ENCODE measurements at places on chromosomes 1 and 21. TPM values are rescaled to one million over a fixed set of nuclear protein-coding genes. Genes with fewer than 3 reads are reported as not detected.

- no peak for DNase-seq
These were observed 230.8 kb upstream of the CACYBP start for GRCh38 chr1:174768949-174769348.

GRCh38 chr1:53525595-53525994, 66.4 kb downstream of the DMRTB1 start:
- DNase-seq: no peak

- no peak for DNase-seq
These were observed 31.0 kb downstream of the TENT5C start for GRCh38 chr1:117636637-117637425.

DNA sequence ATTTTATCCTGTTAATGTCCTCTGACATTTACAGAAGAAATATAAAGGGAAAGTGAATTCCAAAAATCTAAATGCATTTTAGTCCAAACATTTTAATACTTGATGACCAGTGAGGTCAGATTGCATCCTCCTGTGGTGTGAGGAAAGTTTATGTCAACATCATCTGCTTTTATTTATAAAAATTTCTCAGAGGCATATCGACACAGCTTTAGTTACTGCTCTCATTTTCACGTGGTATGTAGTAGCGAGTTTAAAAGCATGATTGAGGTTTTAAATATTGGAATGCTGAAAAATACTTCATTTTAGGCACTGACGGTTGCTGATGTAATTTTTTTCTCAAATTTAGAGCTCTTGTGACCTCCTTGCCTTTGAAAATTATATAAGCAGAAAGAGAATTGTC, 234.8 kb downstream of the HMCN1 start:
- DNase-seq: no peak

DNA sequence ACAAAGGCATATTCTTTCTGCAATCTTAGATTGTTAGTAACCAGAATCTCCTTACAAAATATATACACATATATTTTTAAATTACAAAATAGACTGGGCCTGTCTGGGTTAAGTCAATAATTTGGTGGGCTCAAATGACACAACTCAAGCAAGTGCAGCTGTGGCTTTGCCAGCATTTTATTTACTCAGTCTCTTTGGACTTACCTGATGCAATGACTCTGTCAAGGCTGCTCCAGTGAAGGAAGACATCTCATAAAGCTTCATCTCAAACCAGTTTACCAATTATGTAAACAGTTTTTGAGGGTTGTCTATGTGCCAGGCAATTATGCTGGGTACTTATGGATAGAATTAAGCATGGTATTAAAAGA, 22.8 kb upstream of the ABCA4 start:
- DNase-seq: no peak

GRCh38 chr1:41238311-41238988, 3.7 kb downstream of the SCMH1 start:
- no peak for DNase-seq

- no peak for DNase-seq
These were observed 288.5 kb downstream of the NFIA start for GRCh38 chr1:61370913-61371279.

- DNase-seq: no peak
These were observed 32.6 kb downstream of the PDE9A start for GRCh38 chr21:42685954-42686500.

DNA sequence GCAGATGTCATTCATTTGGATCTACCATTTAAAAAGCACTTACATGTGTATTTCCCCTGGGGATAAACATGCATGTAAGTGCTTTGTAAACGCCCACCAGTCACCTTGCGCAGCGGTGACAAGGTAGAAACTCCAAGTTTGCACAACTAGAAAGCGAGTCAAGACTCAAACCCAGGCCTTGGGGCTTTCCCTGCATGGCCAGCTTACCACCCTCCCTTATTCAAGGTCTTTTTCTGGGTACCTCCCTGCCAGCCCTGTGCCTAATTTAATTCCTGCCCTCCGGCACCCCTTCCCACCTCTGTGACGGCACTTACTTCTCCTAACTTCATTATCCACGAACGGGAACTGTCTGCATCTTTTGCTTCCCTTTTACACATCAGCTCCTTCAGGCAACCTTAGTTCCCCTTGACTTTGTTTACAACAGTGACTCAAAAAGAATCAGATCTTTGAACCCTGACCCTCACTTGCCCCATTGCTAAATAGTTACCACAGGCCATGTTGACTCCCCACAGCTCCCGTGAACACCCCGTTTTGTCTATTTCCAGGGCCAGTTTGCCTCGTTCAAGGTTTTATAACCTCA, 138.3 kb upstream of the ETS2 start:
- no peak for DNase-seq

GRCh38 chr1:85467036-85467435, 2.1 kb upstream of the DDAH1 start:
- DNase-seq: no peak

- no peak for DNase-seq
These were observed 7.8 kb upstream of the HTR6 start for GRCh38 chr1:19656780-19657466.

DNA sequence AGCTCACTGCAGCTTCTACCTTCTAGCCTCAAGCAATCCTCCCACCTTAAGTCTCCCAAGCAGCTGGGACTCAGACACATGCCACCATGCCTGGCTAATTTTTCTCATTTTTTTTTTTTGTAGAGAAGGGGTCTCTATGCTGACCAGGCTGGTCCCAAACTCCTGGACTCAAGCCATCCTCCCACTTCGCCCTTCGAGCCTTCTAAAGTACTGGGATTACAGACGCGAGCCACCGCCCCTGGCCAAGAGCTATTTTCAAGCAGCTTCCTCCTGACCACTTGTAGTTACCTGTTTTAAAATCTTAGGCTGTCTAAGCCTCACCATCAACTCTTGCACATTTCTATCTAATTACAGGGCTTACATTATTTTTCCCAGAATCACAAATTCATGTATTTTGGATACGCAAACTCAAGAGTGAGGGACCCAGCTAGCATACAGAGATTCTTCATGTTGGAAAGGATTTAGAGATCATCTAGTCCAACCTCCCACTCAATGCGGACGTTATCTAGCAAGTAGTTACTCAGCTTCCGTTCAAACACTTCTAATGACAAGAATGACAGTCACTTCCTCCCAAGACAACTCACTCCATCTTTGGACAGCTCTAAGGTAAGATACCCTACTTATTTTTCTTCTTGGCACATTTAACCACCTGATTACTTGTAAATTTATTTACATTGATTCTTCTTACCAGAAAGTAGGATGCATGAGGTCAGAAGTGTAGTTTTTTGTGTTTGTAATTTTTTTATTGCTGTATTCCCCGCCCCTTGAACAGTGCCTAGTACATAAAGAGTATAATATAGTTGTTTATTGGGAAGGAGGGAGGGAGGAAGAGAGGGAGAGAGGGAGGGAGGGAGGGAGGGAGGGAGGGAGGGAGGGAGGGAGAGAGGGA, 65.4 kb downstream of the LUZP1 start:
- no peak for DNase-seq

GRCh38 chr1:79376106-79376505, 369.6 kb upstream of the ADGRL4 start:
- DNase-seq: no peak

- no peak for DNase-seq
These were observed 17.9 kb downstream of the KRTAP10-1 start for GRCh38 chr21:44521928-44522752.

GRCh38 chr1:185408700-185409270, 91.7 kb upstream of the IVNS1ABP start:
- DNase-seq: no peak

- DNase-seq: no peak
These were observed 30.0 kb downstream of the ZMYM4 start for GRCh38 chr1:35298464-35298863.

GRCh38 chr1:44648529-44649250, 25.6 kb downstream of the TMEM53 start:
- no peak for DNase-seq

GRCh38 chr1:28877132-28877781, 37.1 kb upstream of the EPB41 start:
- DNase-seq: peak; percentile 80

GRCh38 chr1:7474786-7475502, 296.2 kb upstream of the VAMP3 start:
- no peak for DNase-seq

The KRTAP10-10 gene
- total RNA-seq: not detected

The RBM11 gene
- 0.65 TPM for total RNA-seq

The RNU1-1 gene
- total RNA-seq: 3,042 TPM

The DCDC2B gene
- not detected for total RNA-seq

The COL9A2 gene
- 9.0 TPM for total RNA-seq

The F13B gene
- not detected for total RNA-seq

The CYP4Z1 gene
- total RNA-seq: not detected

The BGLAP gene
- total RNA-seq: 3.0 TPM

The CELA2B gene
- total RNA-seq: not detected

The RIPPLY3 gene
- total RNA-seq: 3.2 TPM

The PLXNA2 gene
- 37.7 TPM for total RNA-seq

The SPRR1A gene
- not detected for total RNA-seq

All from neural crest cell (in vitro differentiated cells).